Activated CD4-positive, alpha-beta memory T cell treated with anti-CD3 and anti-CD28 coated beads, Interleukin-2, amount 10 ng/mL, durations not matched to agents 7 days and 5 days (primary cell): ENCODE measurements at places on chromosomes 3 and 15. TPM values are rescaled to one million over a fixed set of nuclear protein-coding genes. Genes with fewer than 3 reads are reported as not detected.

AMOTL2 gene
- not detected for total RNA-seq

UBAP1L gene
- total RNA-seq, result 3.0 TPM

GRCh38 chr3:123044981-123045763 is 17.6 kb upstream of the SEMA5B start:
- DNase-seq, result no peak

- no peak for DNase-seq
Measured at GRCh38 chr3:55144015-55144673, 216.3 kb upstream of the LRTM1 start.

HEG1 gene
- total RNA-seq, result 26.7 TPM

DNA sequence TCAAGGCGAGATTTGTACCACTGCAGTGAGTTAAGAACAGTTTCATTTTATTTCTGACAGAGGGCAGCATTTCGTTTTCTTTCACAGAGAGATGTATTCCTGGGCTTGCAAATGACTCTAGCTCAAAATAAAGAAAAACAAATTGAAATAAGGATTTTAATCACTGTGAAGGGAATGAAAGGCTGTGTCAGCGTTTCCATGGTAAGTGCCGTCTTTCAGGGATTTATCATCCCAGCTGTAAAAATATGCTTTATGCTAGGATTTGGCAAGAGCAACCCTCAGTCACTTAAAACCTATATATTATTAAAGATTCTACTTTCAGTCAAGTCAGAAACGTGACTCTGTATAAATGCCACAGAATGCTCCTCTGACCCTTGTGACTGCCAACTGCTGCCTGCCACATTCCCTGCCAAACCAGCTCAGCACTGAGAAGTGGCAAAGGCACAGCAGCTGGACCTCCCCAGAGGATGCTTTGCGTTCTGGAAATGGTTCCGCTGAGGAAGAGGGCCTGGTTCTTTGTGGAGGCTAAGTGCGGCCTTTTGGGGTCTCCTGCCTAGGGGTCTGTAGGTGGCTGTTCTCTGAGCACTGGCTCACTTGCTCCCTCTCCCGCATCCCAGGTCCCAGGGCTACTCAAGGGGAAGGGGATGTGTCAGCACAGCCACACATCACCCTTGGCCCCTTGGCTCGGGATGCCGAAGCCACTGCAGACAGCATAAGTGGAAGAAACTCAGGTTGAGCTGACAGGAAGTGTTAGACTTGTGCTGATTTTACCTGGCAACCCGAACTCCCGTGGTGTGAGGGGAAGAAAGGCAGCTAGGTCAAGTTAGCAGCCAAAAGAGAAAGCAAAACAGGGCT is 56.6 kb upstream of the POMGNT2 start:
- DNase-seq, result peak; percentile 70

SLCO2A1 gene
- total RNA-seq, result not detected

DNA sequence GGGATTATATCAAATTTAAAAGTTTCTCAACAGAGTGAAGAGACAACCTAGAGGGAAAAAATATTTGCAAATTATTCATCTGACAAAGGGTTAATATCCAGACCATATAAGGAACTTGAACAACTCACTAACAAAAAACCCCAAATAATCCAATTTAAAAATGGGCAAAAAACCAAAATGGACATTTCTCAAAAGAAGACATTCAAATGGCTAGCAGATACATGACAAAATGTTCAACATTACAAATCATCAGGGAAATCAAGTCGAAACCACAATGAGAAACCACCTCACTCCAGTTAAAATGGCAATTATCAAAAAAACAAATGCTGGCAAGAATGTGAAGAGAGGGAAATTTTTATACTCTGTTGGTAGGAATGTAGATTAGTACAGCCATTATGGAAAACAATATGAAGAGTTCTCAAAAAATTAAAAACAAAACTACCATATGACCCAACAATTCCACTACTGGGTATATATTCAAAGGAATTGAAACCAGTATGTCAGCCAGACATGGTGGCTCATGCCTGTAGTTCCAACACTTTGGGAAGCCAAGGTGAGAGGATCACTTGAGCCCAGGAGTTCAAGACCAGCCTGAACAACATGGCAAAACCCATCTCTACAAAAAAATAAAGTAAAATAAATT is 88.5 kb downstream of the CSNK1G1 start:
- DNase-seq, result no peak

IL1RAP gene
- total RNA-seq, result 14.2 TPM
